ENCODE measurements at places on chromosomes 6 and 20. TPM values are rescaled to one million over a fixed set of nuclear protein-coding genes. Genes with fewer than 3 reads are reported as not detected.

- no peaks in the 10 kb centered on the region for H3K27me3 ChIP-seq
- no peak overlapping the region for H3K4me3 ChIP-seq
- peak; percentile 22 for DNase-seq
- no peaks in the 10 kb centered on the region for H3K36me3 ChIP-seq
These were observed 95.4 kb downstream of the TMEM170B start for GRCh38 chr6:11632795-11633511.

GRCh38 chr20:46657618-46658017, 6.4 kb upstream of the SLC13A3 start:
- no peak overlapping the region for H3K27ac ChIP-seq
- no peaks in the 10 kb centered on the region for H3K4me1 ChIP-seq
- no peaks in the 10 kb centered on the region for H3K27me3 ChIP-seq
- H3K4me3 ChIP-seq: no peak overlapping the region

DNA sequence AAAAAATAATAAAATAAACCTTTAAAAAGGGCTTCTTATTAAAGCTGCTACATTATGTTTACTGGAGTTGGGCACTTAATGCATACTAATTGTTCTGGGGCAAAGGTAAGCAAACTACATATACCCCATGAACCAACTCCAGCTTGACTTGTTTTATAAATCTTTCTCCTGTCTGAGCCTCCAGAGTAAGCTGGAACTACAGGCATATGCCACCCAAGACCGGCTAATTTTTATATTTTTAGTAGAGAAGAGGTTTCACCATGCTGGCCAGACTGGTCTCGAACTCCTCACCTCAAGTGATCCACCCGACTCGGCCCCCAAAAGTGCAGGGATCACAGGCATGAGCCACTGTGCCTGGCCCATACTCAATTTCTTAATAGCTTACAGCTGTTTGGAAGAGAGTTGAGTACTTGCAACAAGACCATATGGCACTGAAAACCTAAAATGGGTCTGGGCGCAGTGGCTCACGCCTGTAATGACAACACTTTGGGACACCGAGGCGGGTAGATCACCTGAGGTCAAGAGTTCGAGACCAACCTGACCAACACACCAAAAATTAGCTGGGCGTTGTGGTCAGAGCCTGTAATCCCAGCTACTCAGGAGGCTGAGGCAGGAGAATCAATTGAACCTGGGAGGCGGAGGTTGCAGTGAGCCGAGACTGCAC, 19.9 kb downstream of the ROMO1 start:
- H3K27ac ChIP-seq: no peak overlapping the region
- DNase-seq: no peak
- no peak overlapping the region for H3K4me3 ChIP-seq
- peaks cover 71% of the 10 kb centered on the region for H3K36me3 ChIP-seq
- H3K27me3 ChIP-seq: no peaks in the 10 kb centered on the region

KIF25 gene
- 0.17 TPM for total RNA-seq

- no peaks in the 10 kb centered on the region for H3K4me1 ChIP-seq
- H3K36me3 ChIP-seq: no peaks in the 10 kb centered on the region
- no peaks in the 10 kb centered on the region for H3K27me3 ChIP-seq
- H3K27ac ChIP-seq: no peak overlapping the region
- no peak overlapping the region for H3K4me3 ChIP-seq
These were observed 47.8 kb upstream of the FRMD1 start for GRCh38 chr6:168126566-168127383.

RIPPLY2 gene
- total RNA-seq: not detected

MATN4 gene
- total RNA-seq: not detected

TDRD6 gene
- 0.26 TPM for total RNA-seq

Measured in upper lobe of left lung (tissue), 6 donors.